ENCODE measurements at places on chromosomes 5 and 9.

DNA sequence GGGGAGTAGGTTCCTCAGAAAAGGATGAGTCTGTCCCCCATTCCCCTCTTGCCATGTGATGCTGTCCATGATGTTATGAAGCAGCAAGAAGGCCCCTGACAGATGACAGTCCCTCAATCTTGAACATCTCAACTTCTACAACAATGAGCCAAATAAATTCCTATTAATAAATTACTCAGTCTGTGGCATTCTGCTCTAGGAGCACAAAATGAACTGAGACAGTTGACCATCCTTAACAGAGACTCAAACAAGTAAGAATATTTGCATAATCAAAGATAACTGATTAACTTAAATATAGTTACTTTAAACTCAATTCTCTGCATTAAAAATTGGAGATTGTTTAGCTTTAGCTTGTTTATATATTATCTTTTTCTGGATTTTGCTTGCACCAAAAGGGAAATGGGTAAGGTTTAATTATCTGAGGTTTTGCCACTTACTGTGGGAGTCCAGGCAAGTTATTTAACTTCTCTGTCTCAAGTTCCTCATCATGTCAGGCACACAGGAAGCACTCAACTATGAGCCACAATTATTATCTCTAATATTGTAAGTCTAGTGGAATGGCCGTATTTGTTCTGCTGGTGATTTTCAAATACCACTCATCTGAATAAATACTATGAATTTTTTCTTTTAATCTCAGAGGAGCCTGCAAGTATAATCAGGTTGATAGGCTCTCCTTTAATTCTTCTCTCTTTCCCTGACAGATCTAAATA is 162.9 kb downstream of the TSSK1B start:
- no peak for DNase-seq

GRCh38 chr5:173645890-173646574 is 29.6 kb upstream of the BOD1 start:
- no peak for DNase-seq

- no peak for DNase-seq
These were observed 719 bp upstream of the ISCA1 start for GRCh38 chr9:86282979-86283535.

DNA sequence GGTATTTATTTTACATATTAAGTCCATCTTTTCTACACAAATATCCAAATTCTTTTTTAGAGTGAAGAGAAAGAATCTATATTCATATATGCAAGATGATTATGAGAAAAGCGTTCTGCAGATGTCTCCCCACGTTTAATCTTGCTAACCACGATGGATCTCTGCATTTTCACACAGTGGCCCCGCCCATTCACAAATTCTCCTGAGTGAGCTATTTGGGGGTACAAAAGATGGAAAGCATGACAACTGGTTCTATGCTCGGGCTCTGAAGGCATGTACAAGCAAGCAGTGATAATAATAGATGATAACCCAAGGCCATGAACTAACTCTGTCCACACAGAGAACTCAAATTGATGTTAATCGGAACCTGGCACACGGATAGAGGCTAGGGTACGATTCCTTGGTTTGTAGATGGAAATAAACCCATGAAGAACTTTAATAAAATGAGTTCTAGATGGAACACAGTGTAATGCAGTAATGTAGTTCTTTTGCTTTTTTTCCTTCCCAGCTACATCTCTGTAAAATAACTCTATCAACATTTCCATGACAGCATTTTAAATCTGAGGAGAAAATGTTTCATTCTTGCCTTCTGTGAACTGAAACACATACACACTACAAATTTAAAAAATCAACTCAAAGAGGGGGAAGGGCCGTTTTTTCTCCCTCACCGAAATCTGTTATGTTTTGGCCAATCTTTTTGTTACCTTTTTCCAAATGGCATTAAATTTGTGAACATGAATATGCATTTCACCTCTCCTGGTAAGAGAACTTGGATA is 851.7 kb upstream of the DMAC1 start:
- no peak for DNase-seq

GRCh38 chr9:128249558-128249907 is 26.3 kb downstream of the GOLGA2 start:
- no peak for DNase-seq

DNA sequence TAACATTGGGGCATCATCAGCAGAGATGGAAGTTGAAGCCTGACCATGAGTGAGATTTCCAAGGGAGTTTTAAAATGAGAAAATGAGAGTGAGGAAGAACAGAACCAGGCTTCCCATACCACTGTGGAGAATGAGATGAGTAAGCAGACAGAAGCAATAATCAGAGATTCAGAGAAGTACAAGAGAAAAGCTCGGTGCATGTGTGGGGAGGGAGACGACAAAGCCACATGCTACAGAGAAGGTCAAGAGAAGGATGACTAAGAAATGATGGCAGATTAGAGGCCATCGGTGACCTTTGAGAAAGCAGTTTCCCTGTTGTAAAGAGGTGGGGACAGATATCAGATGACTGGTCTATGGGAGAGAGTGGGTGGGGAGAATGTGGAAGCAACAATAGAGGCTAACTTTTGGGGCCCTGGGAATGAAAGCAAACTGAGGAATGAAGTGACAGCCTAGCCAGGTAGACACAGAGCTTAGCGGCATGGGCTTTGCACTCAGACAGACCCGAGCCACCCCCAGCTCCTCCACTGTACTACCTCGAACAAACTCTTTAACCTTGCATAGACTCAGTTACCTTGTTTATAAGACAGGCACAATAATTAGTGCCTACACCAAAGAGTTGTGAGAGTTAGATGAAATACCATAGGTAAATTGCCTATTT is 207.7 kb downstream of the PIK3R1 start:
- DNase-seq: no peak

- no peak for DNase-seq
These were observed 91.0 kb upstream of the ANKH start for GRCh38 chr5:14962604-14963003.

GRCh38 chr5:3996707-3997336 is 401.2 kb downstream of the IRX1 start:
- no peak for DNase-seq

GRCh38 chr9:2043243-2043642 is 28.1 kb downstream of the SMARCA2 start:
- no peak for DNase-seq

GRCh38 chr9:12693141-12693540 is at the start of gene TYRP1:
TSS of gene TYRP1 (plus strand) at chr9:12693385. CDS start at chr9:12693997, 612 bp downstream.
- DNase-seq: no peak

DNA sequence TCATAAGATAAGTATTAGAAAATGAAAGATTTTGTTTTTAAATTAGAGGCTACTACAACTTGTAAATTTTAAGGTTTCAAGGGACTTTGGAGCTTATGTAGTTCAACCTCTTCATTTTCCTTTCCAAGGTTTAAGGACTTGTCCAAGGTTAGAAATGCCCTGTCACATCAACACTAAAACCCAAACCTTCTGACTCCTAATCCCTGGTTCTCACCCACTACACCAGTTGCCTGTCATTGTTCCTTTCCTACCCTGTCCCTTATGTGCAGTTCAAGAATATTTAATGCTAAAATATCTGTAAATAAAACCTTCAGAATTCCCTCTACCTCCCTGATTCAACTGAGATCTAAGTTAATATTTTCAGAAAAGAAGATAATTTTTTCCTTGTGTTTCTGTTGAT is 206.4 kb downstream of the NFIB start:
- no peak for DNase-seq

- DNase-seq: no peak
These were observed 894.1 kb downstream of the PTPRD start for GRCh38 chr9:9718691-9719090.

GRCh38 chr9:129081388-129081904 is 535 bp downstream of the DOLPP1 start:
- DNase-seq: no peak

DNA sequence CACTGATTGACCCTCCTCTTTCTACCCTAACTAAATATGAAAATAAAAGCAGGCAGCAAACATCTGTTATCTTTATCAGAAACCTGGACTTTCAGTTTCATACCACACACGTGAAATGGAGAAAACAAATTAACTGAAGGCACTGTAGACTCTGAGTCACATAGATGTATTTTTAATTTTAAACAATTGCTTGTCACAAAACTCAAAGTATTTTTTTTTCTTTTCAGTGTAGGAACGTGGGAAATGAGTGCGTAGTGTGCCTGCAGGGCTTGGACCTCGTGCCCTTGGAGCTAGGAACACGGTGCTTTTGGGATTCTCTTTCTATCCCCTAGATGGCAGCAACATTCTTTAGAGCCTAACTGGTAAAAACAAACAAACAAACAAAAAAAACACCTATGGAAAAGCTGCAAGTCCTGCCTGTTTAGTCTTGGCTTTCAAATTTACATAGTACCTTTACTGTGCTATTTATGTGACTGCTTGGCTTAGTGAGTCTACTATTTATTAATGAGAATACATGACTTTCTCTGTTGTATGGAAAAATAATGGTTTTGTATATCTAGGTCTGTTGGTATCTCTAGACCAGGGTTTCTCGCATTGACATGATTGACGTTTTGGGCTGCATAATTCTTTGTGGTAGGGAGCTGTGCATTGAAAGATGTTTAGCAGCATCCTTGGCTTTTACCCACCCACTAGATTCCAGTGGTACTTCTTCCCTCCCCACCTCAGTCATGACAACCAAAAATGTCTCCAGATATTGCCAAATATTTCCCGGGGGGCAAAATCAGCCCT is 16.8 kb upstream of the ACTBL2 start:
- DNase-seq: no peak

GRCh38 chr5:153598099-153598498 is 107.6 kb downstream of the GRIA1 start:
- DNase-seq: no peak

- no peak for DNase-seq
These were observed 25.4 kb upstream of the TOMM5 start for GRCh38 chr9:37617832-37618231.

- DNase-seq: no peak
These were observed 737.4 kb upstream of the GRAMD2B start for GRCh38 chr5:125685771-125686170.

- no peak for DNase-seq
These were observed 10.2 kb upstream of the ATP6V0E1 start for GRCh38 chr5:172973127-172973916.

- no peak for DNase-seq
These were observed 1.0 kb downstream of the CEMIP2 start for GRCh38 chr9:71767163-71767775.

DNA sequence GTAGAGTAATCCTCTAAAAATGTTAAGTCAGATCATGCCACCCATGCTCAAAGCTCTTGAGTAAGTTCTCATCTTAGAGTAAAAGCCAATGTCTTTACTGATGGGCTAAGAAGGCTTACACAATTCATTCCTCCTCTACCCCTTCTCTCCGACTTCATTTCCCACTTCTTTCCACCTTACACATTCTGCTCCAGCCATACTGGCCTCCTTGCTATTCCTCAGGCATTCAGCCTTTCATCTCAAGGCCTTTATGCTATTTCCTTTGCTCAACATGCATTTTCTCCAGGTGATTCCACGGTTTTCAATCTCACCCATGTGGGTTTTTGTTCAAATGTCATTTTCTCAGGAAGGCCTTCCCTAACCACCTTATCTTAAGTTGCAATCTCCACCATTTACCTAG is 104.9 kb downstream of the MAP1B start:
- no peak for DNase-seq

DNA sequence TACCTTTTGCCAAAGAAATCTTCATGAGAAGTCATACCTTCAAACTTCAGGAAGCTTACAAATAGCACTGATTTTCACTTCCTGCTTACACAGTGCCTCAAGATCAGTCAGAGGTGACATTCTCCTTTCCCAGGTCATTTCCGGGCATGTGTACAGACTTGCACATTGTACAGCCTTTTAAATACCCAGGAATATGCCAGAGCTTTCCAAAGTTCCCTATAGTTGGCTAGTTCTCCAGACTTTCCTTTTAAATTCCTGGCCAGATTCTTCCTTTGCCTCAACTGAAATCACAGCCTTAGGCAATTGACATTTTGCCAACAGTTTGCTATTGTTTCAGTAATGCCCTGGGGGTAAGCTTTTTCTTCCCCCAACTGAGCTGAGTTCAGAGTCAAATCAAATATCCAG is 47.2 kb downstream of the RFX3 start:
- no peak for DNase-seq

GRCh38 chr9:15901572-15901971 is 348.7 kb downstream of the CCDC171 start:
- DNase-seq: no peak

DNA sequence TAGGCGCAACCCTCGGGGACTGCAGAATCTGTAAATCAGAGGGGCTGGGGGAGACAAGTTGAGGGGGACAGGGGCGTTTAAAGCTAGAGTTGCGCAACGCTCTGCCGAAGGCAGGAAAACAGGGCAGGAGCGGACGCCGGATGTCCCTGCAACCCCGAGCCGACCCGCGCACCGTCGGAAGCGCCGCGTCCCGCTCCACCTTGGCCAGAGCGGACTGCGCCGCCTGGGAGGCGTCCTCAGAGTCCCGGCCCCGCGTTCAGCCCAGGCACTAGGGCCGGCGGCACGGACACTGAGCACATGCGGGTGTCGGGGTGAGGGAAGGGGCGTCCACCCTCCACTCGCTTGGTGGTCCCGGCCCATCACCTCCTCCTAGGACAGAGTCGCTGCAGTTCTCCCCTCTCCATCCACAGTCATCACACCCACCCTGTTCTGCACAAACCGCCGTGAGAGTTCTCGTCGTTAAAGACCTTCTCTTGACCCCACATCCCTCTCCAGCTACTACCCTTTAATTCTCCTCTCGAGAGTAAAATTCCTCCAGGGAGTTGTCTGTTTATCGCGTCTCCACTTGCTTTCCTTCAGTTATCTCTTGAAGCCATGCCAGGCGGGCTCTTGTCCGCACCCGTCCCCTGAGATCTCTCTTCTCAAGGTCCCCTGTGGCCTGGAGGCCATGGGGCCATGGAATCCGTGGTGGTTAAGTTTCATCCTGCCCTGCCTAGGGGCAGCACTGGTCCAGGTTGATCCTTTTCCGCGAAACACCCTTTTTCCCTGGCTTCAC is 796 bp upstream of the PDLIM7 start:
- DNase-seq: no peak

- no peak for DNase-seq
These were observed 15.7 kb downstream of the TTC23L start for GRCh38 chr5:34854459-34855174.

- DNase-seq: no peak
These were observed 19.4 kb downstream of the PDCD1LG2 start for GRCh38 chr9:5529683-5530221.

DNA sequence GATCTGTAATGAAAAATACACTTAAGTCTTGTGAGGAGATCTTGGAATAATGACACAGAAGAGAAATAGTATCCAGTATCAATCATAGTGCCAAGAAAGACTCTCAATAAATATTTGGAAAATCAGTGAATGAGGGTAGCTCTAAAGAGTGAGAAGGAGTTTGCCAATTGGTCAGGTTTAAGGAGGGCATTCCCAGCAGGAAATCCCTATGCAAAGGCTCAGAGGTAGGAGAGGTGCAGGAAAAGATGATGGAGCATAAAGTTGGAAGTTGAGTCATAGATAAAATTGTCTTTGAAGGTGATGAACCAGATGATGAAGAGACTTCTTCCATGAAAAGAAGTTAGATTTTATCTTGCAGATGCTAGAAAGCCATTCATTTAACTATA is 27.8 kb downstream of the TNPO1 start:
- DNase-seq: no peak
